ENCODE measurements at places on chromosomes 5 and 9.

DNA sequence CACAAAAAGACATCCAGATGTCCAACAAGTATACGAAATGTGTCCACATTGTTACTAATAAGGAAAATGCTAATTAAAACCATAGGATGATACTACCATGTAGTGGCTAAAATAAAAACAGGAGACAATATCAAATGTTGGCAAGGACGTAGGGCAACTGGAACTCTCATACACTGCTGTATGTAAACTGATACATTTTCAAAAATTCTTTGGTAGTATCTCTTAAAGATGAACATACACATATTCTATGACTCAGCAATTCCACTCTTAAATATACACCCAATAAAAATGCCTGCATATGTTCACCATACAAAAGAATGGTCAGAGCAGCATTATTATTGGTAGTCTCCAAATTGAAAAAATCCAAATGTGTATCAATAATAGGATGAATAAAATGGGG is 2.9 kb upstream of the CCDC180 start:
- no peak for DNase-seq

GRCh38 chr9:94754976-94755475 is 28.5 kb downstream of the AOPEP start:
- DNase-seq = no peak

GRCh38 chr5:128572051-128572929 is 34.2 kb upstream of the FBN2 start:
- DNase-seq = no peak

DNA sequence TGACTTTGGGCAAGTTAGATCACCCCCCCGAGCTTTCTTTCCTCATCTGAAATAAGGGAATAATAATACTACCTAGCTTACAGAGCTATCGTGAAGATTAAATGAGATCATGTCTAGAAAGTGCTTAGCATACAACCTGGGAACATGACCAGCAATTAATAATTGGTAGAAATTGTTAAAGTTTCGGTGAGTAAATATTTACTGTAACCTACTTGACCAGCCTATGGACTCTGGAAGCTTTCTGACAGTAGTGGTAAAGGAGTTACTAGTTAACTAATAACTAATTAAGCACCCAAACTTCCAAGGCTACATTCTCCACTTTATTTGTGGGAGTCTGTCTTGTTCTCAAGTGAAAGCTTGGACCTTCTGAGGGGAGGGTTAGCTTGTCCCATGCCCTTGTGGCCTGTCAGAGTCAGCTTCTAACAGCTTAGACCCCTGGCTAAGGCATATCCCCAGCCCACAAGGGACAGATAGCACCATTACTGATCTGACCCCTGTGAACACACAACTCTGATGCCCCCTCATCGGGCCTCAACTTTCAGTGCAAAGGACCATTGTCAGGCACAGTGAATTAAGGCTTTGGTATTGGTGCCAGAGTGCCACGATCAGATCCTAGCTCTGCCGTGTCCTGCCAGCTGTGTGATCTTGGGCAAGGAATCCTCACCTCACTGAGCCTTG is 58.7 kb upstream of the SAP30L start:
- DNase-seq = no peak

DNA sequence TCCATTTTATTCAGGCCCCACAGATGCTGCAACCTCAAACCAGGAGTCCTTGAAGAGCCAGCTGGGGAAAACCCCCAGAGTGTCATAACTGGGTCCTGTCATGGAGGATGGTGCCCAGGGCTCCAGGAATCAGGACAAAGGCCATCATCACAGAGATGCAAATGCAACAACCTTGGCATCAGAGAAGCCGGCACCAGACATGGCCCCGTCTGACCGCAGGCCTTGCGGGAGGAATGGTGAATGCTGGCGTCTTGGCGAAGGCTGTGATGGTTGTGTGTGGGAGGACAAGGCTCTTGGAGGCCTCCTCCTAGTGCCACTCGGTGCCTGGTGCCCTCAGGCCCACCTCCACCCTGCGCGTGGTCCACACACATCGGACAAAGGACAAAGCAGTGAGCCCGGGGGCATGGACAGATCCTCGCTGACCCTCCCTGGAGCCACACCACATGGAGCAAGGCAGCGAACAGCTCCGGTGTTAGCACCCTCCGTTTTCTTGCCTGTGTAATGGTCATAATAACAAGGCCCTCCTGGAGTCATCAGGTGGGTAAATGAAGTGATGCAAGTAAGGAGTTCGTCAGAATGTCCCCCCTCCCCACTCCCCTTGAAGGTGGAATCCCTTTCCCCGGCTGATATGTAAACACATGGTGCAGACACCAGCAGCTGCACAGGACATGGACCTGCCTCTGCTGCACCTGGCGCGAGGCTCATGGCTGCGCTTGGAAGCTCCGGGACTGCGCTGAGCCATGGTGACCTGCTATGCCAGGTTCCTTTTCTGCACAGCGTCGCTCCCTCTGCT is 380.7 kb downstream of the IRX2 start:
- DNase-seq = no peak

- no peak for DNase-seq
These were observed 628 bp downstream of the ATOSB start for GRCh38 chr9:35114840-35115628.

GRCh38 chr9:12702160-12702758 is 9.1 kb downstream of the TYRP1 start:
- no peak for DNase-seq

GRCh38 chr9:38671748-38672147 is 48.2 kb downstream of the FAM240B start:
- DNase-seq = no peak

DNA sequence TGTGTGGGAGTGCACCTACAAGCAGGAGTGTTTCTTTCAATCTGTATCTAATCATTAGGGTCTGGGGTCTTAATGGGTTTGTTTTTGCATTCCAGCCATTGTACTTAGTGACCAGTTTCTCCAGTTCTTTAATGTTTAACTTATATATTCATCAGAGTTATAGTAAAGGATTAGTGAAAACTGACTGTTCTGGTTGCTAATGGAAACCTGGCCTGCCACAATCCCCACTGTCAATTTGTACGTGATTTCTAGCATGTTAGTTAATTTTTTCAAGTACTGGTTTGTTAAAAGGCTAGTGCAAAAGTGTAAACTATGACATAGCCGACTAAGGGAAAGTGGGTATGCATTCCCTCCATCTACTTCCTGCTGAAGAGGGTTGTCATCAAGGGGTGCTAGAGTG is 276.1 kb downstream of the HTR1A start:
- DNase-seq = no peak

DNA sequence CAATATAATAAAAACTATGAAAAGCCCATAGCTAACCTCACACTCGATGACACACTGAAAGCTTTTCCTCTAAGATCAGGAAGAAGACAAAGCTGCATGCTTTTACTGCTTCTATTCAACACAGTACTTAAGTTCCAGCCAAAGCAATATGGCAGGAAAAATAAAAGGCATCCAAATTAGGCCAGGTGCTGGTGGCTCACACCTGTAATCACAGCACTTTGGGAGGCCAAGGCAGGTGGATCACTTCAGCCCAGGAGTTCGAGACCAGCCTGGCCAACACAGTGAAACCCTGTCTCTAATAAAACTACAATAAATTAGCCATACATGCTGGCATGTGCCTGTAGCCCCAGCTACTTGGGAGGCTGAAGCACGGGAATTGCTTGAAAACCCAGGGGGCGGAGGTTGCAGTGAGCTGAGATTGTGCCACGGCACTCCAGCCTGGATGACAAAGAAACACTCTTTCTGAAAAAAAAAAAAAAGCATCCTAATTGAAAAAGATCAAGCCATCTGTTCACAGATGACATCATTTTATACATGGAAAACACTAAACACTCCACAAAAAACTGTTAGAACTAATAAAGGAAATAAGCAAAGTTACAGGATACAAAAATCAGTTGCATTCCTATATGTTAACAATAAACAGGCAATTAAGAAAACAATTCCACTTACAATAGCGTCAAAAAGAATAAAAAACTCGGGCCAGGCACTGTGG is 17.9 kb downstream of the ZFR start:
- DNase-seq = no peak

GRCh38 chr9:96868709-96869108 is 14.4 kb upstream of the ZNF782 start:
- DNase-seq = no peak

DNA sequence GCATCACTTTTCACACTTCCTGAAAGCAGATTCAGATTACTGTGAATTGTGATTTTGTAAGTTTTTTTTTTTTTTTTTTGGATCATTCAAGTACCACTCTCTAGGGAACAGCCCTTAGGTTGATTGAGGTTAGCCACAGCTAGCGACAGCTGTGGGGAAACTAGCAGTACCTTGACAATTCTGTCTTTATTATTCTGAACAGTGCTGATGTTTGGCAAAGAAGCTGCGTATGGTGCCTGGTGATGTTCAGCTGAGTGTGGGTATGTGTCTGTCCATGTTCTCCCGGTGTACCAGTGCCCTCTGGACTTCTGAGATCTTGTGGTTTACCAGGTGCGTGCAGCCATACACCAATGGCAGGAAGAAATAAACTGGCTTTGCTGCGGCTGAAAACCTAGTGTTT is 117.3 kb upstream of the PLPPR1 start:
- DNase-seq = no peak

- DNase-seq = no peak
These were observed 64.6 kb upstream of the HAPLN1 start for GRCh38 chr5:83785176-83785668.

DNA sequence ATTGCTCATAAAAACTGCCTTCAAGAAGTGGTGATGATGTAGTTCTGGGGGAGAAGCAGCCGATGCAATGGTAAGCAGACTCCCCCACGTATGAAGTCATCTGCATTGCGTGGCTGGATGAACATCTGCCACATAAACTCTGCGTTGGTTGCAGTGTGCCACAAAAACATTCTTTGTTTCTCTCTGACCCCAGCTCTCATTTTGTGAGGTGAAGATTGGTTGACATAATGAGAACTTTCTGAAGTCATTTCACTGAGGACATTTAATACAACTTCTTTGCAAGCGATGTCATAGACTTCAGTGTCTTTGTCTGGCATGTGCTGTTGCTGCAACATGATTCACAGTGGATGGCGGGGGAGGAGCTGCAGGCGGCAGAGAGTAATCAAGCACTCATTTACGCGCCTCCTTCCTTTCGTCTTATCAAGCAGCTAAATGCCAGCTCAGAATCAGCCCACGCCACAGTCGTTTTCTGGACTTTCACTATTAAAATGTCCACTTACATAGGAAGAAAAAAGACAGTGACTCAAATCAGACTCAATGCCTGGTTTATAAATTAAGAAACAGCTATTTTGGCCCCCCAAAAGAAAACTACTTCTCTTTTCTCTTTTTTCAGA is 91.5 kb upstream of the NFIL3 start:
- DNase-seq = no peak

DNA sequence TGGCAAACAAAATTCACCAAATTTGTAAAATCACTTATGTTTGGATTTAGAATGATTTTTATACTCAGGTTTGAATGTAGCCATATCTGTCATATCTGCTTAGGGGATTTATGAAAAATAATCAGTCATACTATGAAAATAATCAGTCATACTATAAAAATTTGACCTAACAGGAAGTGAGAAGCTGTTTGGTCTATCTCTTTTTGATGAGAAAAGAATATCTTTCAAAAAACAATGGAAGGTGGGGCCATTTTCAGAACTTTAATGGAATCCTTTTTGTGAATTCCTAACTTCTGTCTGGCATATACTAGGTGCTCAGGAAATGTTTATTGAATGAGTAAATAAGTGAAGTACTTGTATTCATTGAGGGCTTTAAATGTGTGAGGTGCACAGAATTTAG is 70.1 kb downstream of the CWC27 start:
- DNase-seq = no peak

GRCh38 chr5:96933764-96934707 is 1.8 kb upstream of the LNPEP start:
- no peak for DNase-seq

GRCh38 chr5:32044939-32045338 is 129.2 kb downstream of the GOLPH3 start:
- DNase-seq = no peak

DNA sequence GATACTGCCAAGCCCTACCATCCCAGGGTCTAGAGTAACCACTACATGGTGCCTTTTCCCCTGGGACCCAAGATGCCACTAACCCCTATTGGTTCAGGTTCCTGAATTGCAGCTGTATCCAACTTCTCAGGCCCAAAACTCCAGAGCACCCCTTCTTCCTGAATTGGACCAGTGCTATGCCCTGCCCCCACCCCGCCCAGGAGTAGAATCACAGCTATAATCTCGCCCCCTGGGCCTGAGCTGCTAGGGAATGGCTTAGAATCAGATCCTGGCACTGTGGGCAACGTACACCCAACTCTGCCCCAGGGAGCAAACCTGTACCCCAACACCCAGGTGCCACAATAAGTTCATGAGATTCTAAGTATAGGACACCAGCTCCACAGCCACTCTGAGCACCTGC is 206.3 kb downstream of the CACNA1B start:
- no peak for DNase-seq

- DNase-seq = no peak
These were observed 34.1 kb upstream of the RAI14 start for GRCh38 chr5:34622098-34622400.

DNA sequence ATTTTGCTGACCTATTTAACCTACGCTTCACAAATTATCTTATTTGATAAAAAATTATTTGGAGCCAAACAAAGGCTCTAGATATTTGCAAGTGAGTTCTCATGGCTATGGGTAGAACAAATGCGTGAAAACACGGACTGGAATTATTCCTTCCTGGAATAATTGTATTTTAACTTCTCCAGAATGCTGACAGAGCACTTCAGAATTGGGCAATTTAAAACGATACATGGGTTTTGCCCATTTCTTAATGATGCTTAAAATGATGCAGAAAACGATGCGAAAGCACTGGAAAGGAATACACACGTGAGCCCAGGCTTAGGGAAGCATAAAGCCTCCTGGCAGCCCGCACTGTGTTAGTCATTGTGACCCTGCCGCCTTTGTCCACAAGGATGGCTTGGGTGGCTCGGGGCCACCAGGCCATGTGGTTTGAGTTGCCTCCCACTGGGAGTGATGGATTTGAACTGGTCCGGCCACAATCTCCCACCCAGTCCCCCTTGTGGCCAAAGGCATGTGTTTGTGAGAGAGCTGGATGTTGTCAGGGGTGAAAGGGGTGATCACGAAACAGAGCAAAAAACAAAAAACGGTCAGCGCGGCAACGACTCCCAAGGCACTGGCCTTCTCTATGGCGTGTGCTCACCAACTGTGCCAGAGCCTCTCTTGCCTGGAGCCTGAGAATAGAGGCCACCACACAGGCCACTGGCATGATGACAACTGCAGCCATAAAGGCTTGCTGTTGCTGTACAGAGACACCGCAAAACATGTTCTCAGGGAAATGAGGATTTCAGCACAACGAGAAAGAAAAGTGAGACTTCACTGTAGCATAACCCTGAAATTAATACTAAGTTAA is 234.2 kb upstream of the ADAMTS16 start:
- no peak for DNase-seq

GRCh38 chr5:1262381-1262780 is 32.5 kb downstream of the TERT start:
- DNase-seq = no peak

DNA sequence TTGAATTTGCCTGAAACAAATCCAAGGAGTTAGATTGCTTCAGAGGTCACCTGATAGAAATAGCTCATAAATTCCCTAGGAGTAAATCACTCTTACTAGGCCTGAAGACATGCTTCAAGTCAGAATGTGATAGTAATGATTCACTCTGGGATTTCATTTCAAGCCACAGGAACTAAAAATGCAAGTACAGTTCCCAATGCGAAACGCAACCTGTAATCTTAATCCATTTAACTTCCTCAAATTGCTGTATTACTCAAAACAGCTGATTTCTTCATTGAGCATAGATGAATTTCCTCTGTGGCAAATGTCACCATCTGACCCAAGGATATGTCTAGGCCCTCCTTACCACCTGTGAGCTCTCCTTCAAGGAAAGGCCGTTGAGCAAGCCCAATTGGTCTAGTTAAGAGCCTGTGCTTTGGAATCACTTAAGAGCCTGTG is 32.1 kb upstream of the IL6ST start:
- DNase-seq = no peak

GRCh38 chr5:6590581-6590980 is 42.3 kb downstream of the NSUN2 start:
- no peak for DNase-seq
